Activated CD4-positive, alpha-beta T cell treated with anti-CD3 and anti-CD28 coated beads, Interleukin-2, amount 50 U/mL, for 24 hours (primary cell): ENCODE measurements at places on chromosomes 2 and 18.

GRCh38 chr18:7028625-7029024 is 89.0 kb downstream of the LAMA1 start:
- no peak for DNase-seq

DNA sequence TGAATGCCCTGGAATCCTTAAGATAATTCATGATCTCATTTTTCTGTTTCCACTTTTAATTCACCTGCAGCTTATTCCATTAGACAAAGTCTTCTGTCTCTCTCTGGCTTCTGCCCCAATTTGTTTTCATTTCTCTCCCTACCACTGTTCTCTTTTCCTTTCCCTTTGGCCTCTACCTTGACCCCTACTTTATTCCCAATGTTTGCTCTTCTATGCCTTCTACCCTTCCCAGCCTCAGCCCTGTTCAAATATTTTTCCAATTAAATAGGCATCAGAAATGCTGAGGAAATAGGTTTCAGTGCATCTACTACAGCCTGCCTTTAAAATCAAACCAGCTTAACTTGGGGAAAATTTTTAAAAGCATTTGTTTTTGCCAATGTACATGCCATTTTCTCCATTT is 443.7 kb upstream of the CWC22 start:
- DNase-seq: no peak

DNA sequence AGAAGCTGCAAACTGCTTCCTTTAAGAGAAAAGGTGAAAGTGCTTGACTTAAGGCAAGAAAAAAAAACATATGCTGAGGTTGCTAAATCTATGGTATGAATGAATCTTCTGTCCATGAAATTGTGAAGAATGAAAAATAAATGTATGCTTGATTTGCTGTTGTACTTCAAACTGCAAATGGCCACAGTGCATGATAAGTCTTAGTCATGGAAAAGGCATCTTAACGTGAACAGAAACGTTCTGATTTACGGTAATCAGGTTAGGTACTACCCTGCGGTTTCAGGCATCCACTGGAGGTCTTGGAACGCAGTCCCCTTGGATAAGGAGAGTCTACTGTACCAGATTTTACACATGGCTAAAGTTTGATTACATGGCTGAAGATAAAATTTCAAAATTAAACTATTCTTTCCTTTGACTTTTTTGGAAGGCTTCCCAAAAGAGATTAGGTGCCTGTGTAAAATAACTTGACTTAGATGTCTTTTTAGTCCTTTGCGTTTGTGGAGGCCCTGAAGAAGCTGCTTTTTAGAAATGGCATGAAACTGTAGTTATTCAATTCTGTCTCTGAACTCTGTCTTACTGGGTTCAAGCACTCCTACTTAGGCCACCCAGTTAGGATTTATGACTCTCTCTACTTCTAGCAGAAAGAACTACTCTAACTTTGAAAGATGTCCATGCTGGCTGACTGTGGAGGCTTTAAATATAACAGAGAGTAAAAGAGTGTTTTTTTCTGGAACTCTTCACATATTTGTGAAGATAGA is 35.9 kb upstream of the SCN9A start:
- DNase-seq: no peak

DNA sequence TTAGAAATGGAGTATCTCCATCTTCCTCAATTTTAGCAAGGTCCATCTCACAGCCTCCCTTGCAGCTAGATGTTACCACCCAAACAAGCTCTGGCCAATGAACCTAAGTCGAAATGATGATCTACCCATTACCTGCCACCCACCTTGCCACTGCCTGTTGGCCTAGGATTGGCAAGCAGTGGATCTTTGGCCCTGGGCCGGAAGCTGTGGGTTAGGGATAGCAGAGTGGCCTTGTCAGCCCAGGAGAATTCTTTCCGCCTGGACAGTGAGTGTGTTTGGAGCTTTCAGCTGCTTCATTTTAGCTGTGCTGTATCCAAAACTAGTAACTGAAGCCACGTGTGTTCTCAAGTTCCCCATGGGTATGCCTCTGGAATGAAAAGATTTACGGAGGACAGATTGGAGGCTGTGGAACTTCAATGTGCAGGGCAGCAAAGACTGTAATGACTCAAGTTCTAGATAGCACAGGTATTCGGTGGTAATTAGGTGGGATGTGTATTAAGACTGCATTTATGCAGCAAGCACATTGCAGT is 7.7 kb upstream of the PARD6G start:
- DNase-seq: no peak

DNA sequence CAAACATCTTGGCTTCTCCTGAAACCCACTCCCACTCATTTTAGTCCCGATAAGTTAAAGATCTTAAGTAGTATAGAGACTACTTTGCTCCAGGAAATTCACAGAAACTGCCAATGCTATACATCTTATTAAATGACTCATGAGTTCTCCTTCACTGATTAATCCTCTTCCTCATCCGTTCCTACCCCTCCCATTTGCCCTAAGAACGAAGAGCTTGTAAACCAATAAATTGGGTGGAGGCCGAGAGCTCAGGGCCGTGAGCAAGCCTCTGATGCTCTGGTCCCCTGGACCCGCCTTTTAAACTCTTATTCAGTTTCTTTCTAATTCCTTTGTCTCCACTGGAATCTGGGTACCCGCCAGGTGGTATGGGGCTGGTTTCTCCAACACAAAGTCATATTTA is 68.6 kb downstream of the METTL8 start:
- DNase-seq: no peak

GRCh38 chr2:138035608-138036217 is 71.4 kb downstream of the HNMT start:
- no peak for DNase-seq

GRCh38 chr2:18065249-18065648 is 186.8 kb downstream of the KCNS3 start:
- DNase-seq: no peak

- no peak for DNase-seq
Observed at GRCh38 chr18:57918601-57919000, 115.5 kb upstream of the ATP8B1 start.

DNA sequence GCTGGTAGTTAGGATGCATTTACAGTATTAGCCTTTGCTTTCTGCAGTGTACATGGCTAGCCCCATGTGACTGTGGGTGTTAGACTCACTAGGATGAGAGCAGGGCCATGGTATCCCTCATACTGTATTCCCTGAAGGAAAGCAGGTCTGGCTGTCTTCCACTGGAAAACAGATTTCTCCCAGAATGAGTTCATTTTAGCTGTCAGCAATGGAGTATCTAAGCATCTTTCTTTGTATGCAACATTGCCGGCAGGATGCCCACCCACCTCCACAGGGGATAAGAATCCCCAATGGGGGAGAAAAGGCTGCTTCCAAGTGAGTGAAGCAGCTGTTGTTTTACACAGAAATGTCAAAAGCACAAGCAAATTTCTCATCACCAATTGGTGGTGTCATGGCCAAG is 142.7 kb upstream of the KLHL14 start:
- DNase-seq: no peak

- no peak for DNase-seq
Observed at GRCh38 chr2:162710287-162710890, 128.2 kb downstream of the KCNH7 start.

DNA sequence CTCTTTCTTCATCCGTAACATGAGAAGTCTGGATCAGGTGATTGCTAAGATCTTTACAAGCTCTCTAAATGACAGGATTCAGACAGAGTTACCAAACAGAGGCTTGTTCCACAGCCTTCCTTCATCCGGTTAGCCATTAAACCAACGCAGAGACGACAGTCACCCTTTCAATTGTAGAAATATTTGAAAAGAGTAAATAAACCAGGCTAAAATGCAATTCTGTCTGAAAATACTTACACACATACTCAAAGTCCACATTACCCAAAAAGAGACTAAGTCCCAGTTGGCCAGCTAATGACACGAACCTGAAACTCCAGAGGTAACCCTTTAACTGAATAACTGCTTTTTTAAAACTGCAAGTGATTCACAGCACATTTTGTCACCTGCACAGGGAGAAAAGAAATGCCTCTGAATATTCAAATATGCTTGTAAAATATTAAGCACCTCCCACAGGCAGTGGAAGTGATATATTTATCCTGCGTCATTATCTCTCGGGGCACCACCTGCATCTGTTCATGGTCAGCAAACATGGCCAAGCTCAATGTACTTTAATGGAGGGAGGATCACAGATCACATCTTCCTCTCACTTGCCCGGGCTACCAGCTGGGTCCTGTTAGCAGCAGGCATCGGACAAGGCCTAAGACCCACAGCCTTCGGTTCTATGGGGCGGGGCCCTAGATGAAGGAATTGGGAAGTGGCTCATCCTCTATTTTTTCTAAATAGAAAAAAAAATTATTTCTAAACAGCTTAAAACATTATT is 38.8 kb upstream of the DNER start:
- DNase-seq: no peak

GRCh38 chr18:65567372-65567771 is 183.4 kb upstream of the CDH7 start:
- DNase-seq: no peak

DNA sequence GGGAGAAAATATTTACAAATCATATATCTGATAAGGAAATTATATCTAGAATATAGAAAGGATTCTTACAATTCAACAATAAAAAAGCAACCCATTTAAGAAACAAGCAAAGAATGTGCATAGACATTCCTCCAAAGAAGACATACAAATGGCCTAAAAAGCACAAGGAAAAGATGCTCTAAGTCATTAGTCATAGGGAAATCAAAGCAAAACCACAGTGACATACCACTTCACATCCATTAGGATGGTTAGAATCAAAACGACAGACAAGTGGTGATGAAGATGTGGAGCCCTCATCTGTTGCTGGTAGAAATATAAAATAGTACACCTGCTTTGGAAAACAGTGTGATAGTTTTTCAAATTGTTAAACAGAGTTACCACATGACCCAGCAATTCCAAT is 48.2 kb downstream of the MAPRE2 start:
- no peak for DNase-seq

DNA sequence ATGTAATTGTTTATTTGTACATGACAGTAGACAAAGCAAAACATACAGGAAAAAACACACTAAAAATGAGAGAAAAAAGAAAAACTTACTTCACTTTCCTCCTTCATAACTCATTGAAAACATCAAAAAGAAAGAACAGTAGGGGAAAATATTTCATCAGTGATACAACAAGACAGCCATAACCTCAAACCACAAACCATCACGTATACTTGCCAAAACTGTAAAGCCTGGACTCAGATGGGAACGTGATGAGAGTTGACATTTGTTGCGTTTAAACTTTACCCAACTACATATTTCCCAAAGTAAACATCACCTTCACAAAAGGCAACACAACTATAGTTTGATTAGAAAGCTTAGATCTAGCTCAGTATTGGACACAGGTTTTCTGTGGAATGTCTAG is 278.2 kb upstream of the COL3A1 start:
- DNase-seq: no peak

DNA sequence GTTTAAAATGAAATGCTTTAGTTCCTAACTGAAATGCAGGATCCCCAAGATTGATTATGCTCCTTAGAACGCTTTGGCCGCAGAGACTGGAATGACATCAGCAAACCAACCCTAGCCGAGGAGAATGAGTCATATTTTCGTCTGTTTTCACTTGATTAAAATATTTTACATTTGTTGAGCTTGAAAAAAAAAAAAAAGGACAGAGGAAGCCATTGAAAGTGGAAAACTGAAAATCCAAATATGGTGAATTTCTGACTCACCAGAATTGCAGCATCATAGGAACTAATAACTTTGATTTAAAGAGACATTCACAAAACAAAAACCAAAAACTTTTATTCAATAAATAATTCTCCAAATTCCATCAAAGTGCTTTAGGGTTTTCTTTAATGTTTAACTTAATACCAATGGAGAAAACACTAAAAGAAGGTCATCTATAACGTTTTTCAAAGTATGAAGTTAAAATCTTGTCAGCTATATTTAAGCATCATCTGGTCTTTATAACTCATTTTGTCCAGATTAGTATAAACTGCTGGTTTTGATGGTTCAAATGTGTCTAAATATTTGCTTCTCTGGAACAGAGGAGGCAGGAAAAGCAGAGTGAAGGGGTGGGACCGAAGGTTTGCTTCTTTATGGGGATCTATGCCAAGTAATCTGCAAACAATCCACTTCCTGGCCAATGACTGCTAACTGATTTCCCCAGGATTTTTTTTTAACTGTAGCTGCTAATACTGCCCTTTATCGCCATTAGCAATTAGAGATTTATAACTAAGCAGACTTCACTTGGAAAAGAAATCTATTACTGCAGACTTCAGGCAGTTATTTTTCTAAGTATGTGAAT is 30.9 kb upstream of the COL5A2 start:
- no peak for DNase-seq

DNA sequence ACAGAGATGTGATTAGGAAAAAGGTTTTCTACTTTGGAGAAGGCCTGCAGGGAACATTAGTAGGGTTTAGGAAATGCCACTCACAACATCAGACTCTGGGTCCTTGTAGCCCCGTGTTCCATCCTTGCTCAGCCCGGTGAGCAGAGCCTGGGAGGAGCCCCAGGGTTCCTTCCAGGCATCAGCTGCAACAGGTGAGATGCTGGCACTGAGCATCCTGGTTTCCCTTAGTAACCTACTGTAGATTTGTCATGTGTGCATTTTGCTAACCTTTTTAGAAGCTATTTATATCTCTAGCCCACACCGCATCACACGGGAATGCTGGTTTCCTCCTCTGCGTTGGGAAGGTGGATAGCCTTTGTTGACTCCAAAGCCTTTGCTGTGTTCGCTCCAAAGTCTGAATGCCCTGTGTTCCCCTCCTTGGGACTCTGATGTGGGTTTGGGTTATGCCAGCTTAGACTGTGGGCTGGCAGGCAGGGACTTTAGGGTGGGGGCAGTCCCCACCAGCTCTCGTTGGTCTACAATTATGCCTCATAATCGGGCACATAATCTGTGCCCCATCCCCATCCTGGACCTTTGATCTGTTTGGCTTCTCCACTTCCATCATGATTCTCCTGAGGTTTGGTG is 69.3 kb downstream of the TMEM247 start:
- DNase-seq: no peak

- no peak for DNase-seq
Observed at GRCh38 chr2:58131191-58132011, 84.8 kb downstream of the VRK2 start.

DNA sequence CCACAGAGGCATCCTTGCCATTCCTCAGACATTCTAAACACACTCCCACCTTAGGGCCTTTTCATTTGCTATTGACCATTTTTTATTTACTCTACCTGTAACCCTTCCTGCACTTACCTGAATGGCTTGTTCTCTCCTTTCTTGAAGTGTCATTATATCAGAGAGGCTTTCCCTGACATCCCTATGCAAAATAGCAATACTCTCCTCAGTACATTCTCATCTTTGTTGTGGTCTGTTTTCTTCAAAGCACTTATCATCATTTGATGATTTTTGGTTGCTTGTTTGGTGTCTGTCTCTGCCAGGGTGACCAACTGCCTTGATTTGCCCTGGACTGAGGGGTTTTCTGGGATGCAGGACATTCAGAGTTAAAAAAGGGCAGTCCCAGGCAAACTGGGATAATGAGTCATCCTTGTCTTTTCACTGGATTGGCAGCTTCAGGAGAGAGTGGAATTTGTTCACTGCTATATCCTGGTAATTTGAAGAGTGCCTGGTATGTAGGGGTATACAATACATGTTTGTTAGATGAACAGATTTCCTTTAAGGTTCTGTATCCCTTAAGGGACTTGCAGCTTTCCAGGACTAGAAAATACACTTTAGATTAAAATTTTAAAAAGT is 102.4 kb downstream of the BABAM2 start:
- DNase-seq: no peak
